Dermis microvascular lymphatic vessel endothelial cell (primary cell): ENCODE measurements at places on chromosomes 6 and 20. TPM values are rescaled to one million over a fixed set of nuclear protein-coding genes. Genes with fewer than 3 reads are reported as not detected.

DNA sequence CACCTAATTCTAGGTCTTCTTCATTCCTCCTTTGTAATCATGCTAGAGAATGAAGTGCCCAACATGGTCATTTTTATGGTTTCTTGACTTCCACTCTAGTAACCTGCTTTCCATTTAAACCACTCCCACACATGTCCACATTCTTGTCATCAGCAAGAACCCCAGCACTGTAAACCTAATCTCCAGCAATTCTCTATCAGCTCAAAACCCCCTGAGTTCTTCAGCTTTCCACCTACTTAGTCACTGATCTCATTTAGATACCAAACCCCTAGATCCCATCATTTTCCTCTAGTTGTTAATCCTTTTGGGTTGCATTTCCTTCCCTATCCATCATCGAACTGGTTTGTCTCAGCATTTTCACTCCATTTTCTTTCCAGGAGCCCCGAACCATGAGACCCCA lies 49.7 kb downstream of the GOPC start:
- DNase-seq = no peak

GRCh38 chr6:118859517-118860064 lies 34.4 kb upstream of the ASF1A start:
- no peak for DNase-seq

GRCh38 chr6:75345413-75345812 lies 60.8 kb upstream of the TMEM30A start:
- DNase-seq = no peak

Gene MUC22
- not detected in 2 replicates for total RNA-seq

GRCh38 chr6:142914937-142915697 lies 29.9 kb downstream of the HIVEP2 start:
- DNase-seq = no peak

- DNase-seq = no peak
Measured at GRCh38 chr20:37315021-37315451, 25.6 kb downstream of the MANBAL start.

Gene ZNF334
- 0.13 and 0.76 TPM in 2 replicates for total RNA-seq

- DNase-seq = no peak
Measured at GRCh38 chr6:35473850-35474130, 5.6 kb downstream of the RPL10A start.

DNA sequence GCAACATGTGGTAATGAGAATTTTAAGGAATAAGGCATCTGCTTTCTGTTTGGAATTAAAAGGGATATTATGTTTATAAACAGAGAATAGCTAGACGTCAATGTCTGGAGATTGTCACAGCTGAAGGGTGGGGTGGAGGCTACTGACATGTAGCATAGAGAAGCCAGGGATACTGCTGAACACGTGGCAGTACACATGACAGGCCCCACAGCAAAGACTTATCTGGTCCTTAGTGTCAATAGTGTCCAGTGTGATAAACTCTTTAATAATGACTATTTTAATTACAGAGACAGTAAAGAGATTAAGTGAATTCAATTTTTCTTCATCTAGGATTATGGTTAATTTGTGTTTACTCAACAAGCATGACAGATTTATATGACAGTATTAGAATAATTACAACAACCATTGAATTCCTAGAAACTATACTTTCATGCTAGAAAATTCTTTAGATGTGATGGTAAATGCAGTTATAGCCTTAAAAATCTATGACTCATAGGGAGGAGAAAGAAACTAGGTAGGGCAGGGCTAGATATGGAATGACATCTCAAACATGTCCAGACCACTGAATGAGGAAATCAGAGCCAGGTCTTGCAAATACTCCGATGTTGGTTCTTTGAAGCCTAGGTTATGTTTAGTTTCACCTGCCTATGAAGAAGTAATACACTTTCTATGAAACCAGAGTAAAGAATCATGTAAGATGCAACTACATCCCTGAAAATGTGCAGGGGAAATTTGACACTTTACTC lies 399.5 kb downstream of the PHF3 start:
- no peak for DNase-seq

DNA sequence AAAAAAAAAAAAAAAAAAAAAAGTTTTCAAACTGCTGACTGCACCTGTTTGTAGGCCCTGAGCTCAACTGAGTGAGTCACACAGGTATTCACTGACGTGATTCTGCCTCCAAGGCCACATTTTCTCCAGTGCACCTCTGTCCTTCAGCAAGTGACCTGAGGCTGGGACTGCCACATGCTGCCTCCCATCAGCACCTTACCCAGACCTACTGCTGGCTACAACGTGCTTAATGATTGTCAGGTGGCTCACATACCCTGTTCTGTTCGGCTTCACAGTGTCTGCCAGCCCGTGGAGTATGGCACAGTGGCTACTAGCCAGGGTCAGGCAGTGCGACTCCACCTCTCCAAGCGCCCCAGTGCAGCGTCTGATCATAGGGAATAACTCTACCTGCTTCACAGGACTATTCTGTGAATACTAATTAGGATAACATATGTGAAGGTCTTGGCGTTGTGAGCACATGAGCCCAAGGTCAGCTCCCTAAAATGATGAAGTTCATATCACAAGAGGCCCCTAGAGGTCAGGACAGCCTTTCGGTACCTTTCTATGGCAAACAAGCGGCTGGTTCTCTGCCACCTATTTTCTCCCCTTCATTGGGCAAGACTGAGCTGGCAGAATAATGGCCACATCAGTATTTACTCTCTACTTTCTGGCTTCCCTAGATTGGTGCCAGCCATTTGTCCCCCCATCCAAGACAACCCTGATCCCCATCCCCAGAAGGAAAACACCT lies 28.1 kb downstream of the RIPOR3 start:
- no peak for DNase-seq

GRCh38 chr20:63890201-63890576 lies 4.7 kb upstream of the DNAJC5 start:
- DNase-seq = no peak

Gene CST7
- total RNA-seq = not detected in 2 replicates

Gene PROKR2
- total RNA-seq = not detected in 2 replicates

Gene PDYN
- not detected in 2 replicates for total RNA-seq
